ENCODE measurements at places on chromosomes 6 and 20.

GRCh38 chr6:13989496-13990144, 64.9 kb downstream of the RNF182 start:
- no peak for DNase-seq

DNA sequence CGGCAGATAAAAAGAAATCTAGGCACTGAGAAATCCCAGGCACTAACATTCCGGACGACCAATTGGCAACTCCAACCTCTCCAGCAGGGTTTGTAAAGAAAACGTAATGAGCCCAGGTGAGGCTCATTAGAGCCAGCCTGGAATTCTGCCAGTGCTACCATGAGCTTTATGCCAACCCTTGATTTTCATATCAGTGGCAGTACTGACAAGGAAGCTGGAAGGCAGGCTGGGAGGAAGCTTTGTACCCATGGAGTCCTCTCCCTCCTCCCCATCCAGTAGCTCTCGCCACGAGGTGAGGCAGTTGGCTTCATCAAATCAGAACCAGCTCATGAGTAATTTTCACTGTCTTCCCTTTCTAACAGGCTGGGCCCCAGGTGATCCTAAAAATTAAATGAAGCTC, 250.2 kb downstream of the ZNF217 start:
- no peak for DNase-seq

DNA sequence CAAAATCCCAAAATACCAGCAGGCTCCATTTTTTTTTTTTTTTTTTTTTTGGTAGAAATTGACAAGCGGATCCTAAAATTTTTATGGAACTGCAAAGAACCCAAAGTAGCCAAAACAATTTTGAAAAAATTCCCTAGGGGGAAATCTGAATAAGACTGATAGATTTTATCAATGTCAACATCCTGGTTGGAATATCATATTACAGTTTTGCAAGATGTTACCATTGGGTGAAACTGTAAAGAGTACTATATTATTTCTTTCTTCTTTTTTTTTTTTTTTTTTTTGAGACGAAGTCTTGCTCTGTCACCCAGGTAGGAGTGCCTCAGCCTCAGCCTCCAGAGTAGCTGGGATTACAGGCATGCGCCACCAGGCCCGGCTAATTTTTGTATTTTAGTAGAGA, 29.4 kb upstream of the BEND3 start:
- DNase-seq: no peak

DNA sequence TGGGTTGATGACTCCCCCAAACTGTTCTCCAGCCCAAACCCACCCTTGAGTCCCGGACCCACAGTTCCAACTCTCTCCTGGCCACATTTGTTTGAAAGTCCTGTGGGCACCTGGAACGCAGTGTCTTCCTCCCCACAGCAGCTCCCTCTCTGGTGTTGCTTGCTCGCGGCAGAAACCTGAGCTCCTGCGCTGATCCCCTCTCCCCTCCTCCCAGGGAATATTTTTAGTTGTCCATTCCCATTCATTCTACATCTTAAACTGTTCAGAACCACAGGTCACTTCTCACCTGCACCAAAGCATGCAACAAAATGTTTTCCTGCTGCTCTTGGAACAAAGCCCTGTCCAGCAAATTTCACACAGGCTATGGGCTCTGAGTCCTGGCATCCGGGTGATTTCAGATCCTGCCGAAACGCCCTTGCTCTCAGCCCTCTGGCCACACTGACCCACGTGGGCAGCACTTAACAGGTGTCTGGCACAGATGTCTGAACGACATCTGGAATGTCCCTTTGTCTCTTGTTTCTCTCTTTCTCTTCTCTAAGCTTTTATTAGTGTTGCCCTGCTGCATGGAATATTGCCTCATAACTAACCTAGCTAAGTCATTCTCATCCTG, 27.0 kb upstream of the PMEPA1 start:
- no peak for DNase-seq

GRCh38 chr6:132751306-132751705, 6.4 kb downstream of the VNN2 start:
- no peak for DNase-seq

DNA sequence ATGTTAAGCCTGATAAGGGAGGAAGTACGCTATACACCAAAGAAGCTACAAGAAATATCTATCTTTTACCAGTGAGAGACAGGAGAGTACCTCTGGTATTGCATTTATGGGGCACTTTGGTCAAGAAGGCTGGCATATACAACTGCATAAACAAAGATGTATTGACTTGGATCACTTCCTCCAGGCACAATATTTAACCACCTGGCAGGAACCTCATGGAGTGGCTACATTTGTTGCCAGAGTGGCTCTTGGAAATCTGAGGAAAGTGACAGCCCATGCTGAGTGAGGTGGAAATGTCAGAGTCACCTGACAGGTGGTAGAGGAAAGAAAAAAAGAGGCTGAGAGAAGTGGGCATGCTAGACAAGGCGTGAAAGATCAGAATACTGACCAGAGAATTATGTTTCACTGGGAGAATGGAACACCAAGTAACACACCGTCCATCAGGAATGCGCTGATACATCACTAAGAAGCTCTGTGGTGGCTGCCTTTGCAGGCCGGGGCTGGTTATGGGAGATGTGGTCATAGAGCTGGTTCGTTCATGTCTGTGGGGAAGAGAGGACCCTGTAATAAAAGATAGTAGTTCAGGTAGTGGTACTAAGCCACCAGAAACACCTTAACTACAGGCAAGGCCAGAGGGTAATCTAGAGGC, 61.4 kb upstream of the UFL1 start:
- no peak for DNase-seq

GRCh38 chr6:55497694-55498093, 81.3 kb downstream of the HMGCLL1 start:
- no peak for DNase-seq

- no peak for DNase-seq
These were observed 166.1 kb downstream of the HS3ST5 start for GRCh38 chr6:114176726-114177125.

DNA sequence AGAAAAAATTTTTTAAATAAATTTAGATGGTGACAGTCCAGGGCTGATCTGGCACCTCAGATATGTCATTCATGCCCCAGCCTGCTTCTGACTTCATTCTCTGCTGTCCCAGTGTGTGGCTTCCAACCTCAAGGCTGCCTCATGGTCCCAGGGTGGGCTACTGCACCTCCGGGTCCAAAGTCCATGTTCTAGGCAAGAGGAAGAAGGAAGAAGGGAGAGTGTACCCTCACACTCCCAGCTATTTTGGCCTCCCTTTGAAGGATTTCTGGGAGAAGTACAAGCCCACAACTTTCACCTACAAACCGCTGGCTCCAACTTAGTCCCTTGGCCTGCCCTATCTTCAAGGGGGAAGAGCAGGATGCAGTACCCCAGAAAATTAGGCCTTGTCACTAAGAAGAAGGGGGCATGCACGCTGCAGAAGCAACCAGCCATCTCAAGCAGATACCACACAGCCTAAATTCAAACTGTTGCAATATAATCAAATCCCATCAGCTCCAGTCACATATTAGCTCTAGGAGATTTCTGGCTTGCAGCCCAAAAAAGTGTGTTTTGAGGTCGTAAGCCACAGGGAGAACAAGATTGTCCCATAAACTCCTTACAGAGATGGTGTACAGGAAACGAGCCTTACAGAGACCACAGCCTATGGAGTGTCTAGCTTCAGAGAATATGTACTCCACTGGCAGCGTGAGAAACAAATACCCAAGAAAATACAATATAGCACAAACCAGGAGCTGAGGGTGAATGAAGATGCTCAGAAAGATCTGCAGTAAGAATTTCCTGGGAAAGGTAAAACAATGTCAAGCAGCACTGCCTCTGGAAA, 906 bp upstream of the BTN3A2 start:
- DNase-seq: no peak

- DNase-seq: no peak
These were observed 447.0 kb upstream of the CDH4 start for GRCh38 chr20:60804918-60805630.

DNA sequence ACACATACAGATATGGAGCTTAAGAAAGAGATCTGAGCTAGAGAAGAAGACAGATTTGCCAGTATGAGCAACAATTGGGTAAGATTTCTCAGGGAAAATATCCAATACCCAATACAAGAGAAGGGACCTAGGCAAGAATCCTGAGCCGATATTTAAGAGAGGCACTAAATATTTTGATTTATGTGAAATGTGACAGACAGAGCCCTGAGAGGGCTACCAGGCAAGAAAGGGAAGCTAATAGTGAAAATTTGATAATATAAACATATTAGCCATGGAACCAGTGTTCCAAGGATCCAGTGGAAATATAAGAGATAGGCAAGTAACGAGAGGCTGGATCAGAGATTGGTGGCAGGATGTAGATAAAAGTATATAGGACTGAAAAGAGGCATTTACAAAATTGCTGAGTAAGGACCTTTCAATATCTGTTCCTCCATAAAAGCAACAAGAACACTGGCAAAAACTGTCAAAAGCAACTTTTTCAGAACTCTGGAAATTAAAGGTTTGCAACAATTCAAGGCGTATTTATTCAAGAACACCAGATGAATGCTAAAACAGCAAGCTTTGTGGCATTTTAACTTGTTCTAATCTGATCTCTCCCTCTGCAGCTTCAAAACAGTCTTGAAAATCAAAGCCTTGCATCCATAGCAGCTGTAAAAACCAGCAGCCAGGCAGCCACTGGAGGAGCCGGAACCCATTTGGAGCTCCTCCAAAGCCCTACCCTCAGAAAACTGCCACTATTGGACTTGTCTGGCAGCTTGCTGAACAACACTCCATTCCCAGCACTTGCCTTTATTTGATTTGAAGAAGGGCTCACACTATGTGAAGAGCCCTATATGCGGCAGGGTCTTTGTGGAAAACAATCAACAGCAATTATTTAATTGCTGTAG, 58.8 kb downstream of the REV3L start:
- DNase-seq: no peak

GRCh38 chr20:19347943-19348456, 135.6 kb downstream of the SLC24A3 start:
- no peak for DNase-seq

DNA sequence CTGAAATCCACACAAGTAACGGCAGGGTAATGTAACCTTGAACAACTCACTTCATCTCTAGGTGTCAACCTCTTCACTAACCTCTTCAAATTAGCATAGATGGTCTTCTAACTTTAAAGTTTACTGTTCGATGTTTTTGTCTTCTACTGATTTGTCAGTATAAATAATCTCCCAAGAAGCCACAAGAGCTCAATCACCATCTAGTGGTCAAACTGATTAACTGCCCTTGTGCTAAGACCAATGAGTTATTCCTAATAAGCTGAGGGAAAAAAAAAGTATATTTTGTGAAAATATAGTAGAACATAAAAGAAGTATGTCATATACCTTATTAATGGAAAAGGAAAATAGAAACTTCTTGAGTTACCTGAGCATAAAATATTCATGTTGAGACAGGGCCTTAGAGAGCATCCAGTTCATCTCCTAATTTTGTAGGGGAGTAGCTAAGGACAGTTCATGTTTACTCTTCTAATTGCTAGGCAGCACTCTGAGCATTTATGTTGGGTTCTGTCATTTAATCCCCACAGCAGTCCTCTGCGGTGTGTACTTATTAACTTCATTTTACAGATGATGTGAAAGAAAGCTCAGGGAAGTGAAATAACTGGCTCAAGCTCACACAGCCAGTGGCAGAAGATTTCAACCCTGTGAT, 317.1 kb downstream of the ESR1 start:
- DNase-seq: peak; percentile 19

GRCh38 chr6:57097596-57097995, 7.6 kb downstream of the ZNF451 start:
- no peak for DNase-seq

GRCh38 chr6:42935322-42935721, 6.0 kb downstream of the CNPY3 start:
- DNase-seq: no peak

- no peak for DNase-seq
These were observed 109.6 kb upstream of the TRAF3IP2 start for GRCh38 chr6:111715321-111715720.

DNA sequence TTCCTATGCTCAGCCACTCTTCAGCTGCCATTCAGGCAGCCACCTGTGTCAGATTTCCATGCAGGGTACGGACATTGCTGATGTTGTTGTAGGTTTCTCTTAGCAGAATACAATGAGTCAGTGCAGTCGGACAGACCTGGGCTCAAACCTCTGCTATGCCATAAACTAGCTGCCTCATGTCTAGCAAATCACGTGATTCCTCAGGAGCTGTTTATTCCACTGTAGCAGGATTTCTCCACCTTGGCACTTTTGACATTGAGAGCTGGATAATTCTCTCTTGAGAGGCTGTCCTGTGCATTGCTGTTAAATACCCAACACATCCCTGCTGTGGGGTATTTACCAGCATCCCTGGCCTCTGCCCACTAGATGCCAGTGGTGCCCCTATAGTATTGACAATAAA, 413.8 kb upstream of the CDH4 start:
- DNase-seq: no peak

DNA sequence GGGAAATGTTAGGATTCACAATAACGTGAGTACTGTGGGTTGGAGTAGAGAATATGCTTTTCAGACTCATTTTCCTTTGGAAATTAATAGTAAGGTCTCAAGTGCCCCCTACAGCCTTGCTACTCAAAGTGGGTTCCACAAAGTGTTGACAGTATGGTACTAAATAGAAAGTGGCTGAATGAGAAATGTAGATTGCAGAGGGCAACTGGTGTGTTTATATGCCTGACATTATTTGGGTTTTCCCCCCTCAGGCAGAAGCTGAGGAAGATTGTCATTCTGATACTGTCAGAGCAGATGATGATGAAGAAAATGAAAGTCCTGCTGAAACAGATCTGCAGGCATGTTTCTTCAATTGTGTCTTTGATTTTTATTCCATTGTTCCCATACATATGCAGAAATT, 5.6 kb downstream of the FBXO9 start:
- DNase-seq: no peak

DNA sequence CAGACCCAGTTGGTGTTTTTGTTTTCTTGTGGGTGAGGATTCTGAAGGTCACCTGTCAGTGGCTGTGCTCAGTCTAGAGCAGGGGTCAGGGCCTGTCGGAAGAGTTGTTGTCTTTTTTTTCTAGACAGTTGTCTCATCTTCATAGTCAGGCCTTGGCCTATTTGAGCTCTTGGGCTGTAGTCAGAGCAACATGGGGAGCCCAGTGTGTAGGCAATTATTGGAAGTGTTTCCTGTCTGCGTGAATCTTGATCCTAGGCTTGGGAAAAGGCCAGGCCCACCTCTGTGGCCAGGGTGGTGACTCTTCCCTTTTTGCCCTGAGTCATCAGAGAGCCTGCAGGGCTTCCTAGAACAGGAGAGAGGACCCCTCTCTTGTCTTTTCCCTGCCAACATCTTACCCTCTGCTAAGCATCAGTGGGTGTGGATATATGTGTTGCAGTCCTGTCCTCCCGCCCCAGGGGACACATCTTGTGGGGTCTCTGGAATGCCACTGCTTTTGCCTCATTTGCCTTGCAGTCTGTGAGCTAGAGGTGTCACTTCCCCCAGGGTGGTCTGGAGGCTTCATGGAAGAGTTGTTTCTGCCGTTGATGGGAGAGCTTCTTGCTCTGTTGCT, 11.4 kb downstream of the TJAP1 start:
- no peak for DNase-seq

Measured in fibroblast of skin of left biceps (primary cell).